Central memory CD8-positive, alpha-beta T cell (primary cell): ENCODE measurements at places on chromosomes 2 and 18.

DNA sequence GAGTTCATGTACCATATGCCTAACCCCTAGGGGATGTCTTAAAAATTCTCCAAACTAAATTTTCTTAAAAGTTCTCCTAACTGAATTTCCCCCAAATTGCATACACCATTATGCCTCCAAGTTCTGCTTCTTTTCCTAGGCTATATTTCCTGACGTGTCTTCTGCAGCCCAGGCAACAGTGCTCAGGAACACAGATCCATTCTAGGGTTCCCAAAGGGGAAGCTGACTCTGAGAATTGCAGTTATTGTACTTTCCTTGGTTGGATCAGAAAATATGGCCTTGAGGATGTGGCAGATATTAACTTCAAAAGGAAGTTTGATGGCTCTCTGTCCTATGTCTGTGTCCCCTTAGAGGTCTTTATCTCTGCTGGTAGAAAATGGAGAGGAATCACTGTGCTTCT is 124.3 kb downstream of the TMEM17 start:
- no peak for DNase-seq
- H3K4me3 ChIP-seq: no peak overlapping the region
- H3K4me1 ChIP-seq: no peaks in the 10 kb centered on the region
- H3K36me3 ChIP-seq: peaks cover 2% of the 10 kb centered on the region
- no peak overlapping the region for H3K27ac ChIP-seq
- no peaks in the 10 kb centered on the region for H3K27me3 ChIP-seq

DNA sequence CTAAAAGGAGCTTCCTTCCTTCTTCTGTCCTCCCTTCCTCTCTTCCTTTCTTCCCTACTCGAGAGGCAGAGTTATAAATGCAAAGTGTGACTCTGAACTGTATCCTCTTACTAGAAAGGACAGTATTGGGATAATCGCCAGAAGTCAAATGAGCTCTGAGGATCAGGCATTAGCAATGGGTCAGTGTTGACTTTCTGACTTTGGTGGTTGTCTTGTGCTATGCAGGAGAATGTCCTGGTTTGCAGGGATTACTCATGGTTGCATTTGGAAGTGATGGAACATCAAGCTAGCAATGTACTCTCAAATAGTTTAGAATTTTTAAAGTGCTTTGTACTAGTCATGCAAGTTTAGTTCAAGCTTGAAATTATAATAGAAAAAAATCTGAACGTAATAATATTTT is 115.6 kb downstream of the TXNL1 start:
- DNase-seq: no peak
- no peaks in the 10 kb centered on the region for H3K36me3 ChIP-seq
- H3K27ac ChIP-seq: no peak overlapping the region
- peaks cover 27% of the 10 kb centered on the region for H3K27me3 ChIP-seq

DNA sequence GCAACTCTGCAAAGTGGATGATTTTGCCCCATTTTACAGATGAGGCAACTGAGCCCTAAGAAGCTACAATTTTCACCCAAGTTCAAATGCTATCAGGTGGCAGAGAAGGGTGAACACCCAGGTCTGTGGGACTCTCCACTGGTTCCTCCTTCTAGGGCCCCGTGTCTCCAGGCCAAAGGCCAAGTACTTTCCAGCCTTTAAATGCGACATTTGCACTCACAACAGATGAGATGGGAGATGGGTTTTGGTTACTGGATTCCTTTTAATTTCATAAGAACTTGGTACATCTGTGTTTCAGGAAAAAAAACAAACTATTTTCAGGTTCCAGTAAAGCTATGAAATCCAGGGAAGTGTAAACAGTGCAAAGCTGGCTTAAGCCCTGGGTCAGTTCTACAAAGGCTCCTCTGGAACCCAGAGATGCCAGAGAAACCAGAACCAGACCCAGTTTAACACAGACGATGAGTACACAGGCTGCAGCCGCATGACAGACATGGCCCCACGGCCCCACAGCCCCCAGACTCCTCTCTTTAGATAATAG is 361.7 kb downstream of the ANAPC1 start:
- no peak for DNase-seq
- H3K4me1 ChIP-seq: no peaks in the 10 kb centered on the region
- H3K4me3 ChIP-seq: no peak overlapping the region
- H3K36me3 ChIP-seq: no peaks in the 10 kb centered on the region
- peaks cover 12% of the 10 kb centered on the region for H3K27me3 ChIP-seq

DNA sequence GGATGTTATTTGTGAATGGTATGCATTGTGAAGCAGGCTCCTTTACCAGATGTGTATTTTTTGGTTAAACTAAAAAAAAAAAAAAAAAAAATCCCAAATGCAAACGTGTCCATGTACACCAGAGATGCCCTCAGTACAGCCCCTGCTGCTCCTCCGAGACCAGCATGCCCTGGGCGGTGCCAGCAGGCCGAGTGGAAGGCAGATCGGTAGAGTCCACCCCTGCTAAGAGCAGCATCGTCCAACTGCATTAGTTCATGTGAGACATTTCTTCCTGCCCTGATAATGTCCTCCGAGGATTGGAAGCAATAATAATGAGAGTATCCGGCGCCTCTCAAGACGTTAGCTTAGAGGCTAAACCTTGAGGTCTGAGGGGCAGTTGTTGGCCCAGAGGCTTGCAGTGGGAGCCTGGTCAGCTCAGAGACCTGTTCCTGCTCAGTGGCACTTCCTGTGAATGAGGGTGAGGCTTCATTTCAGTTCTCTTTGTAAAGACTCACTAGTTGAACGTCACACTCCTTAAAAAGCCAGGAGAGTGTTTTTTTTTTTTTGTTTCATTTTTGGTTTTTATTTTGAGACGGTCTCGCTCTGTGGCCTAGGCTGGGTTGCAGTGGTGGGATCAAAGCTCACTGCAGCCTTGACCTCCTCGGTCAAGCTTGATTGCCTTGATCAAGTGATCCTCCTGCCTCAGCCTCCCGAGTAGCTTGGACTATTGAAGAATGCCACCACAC is 5.6 kb downstream of the SLC66A3 start:
- peaks cover 5% of the 10 kb centered on the region for H3K36me3 ChIP-seq
- peak overlapping the region; percentile 86 for H3K27ac ChIP-seq
- no peak for DNase-seq
- peaks cover 33% of the 10 kb centered on the region for H3K4me1 ChIP-seq
- no peaks in the 10 kb centered on the region for H3K27me3 ChIP-seq

DNA sequence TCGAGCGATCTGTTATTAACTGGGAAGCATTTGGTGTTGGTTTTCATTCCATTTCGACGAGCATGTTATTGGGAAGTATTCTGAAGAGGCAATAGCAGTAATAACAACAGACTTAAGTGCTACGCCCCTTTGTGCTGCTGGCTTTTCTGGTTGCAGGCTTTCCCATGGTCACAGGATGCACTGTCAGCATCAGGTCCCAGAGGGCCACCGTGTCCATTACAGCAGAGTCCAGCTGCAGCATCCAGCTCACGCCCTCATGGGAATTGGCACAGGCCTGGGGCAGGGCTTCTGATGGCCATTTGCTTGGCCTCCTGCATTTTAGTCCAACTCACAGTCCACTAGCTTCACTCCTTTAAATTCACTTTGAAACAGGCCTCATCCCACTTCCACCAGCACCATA is 44.4 kb downstream of the BCL2L11 start:
- H3K36me3 ChIP-seq: peaks cover 9% of the 10 kb centered on the region
- H3K27me3 ChIP-seq: no peaks in the 10 kb centered on the region
- H3K4me1 ChIP-seq: peaks cover 14% of the 10 kb centered on the region
- no peak overlapping the region for H3K27ac ChIP-seq

GRCh38 chr18:53843113-53843760 is 381.2 kb downstream of the MBD2 start:
- H3K4me3 ChIP-seq: no peak overlapping the region
- no peak for DNase-seq
- H3K27ac ChIP-seq: no peak overlapping the region

DNA sequence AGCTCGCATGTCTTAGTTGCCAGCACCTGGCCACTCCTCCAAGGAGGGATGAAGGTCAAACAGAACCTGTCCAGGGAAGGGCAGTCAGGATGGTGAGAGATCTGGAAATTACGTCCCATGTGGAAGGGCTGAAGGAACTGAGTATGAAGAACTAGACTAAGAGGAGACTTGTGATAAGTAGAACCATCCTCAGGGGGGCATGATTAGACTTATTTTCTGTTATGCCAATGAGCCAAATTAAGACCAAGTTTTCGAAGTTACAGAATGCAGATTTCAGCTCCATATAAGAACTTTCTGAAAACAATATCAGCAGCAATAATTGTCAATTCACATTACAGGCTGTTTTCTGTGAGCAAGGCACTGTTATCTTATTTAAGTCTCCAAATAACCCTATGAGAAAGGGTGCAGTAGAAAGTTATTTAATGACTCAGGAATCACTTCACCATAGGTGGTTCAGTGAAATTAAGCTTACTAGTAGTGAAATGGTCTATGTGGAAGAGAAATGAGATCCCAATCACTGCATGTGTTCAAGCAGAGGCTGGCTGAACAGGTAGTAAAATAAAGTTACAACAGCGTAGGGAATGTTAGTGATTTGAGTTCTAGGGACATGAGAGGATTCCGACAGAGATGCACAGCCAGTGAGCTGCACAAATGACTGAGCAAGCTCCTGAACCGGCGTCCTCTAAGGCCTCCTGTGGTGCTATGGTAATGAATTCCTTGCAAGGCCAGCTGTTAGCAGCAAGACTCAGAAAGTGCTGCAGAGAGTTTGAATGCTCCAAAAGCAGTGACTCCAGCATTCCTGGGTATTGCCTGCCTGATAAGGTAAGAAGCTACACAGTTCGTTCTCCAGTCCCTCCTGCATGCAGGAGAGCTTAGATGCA is 4.5 kb upstream of the DYM start:
- no peak for DNase-seq
- H3K4me3 ChIP-seq: no peak overlapping the region
- H3K27ac ChIP-seq: no peak overlapping the region
- peaks cover 14% of the 10 kb centered on the region for H3K27me3 ChIP-seq
- H3K36me3 ChIP-seq: no peaks in the 10 kb centered on the region
